Activated CD8-positive, alpha-beta T cell treated with anti-CD3 and anti-CD28 coated beads for 36 hours (primary cell): ENCODE measurements at places on chromosomes 6 and 20. TPM values are rescaled to one million over a fixed set of nuclear protein-coding genes. Genes with fewer than 3 reads are reported as not detected.

- H3K27me3 ChIP-seq: peaks cover 14% of the 10 kb centered on the region
- no peak overlapping the region for H3K27ac ChIP-seq
- no peak for DNase-seq
- H3K4me1 ChIP-seq: no peaks in the 10 kb centered on the region
Measured at GRCh38 chr6:159390381-159390780, 221.2 kb downstream of the FNDC1 start.

GRCh38 chr6:20838113-20838512 lies 303.9 kb downstream of the CDKAL1 start:
- H3K4me3 ChIP-seq: no peak overlapping the region
- peaks cover 40% of the 10 kb centered on the region for H3K4me1 ChIP-seq
- DNase-seq: no peak
- no peaks in the 10 kb centered on the region for H3K27me3 ChIP-seq
- H3K27ac ChIP-seq: no peak overlapping the region
- H3K36me3 ChIP-seq: peaks cover 8% of the 10 kb centered on the region

- H3K4me3 ChIP-seq: no peak overlapping the region
- no peaks in the 10 kb centered on the region for H3K36me3 ChIP-seq
- H3K27me3 ChIP-seq: no peaks in the 10 kb centered on the region
Measured at GRCh38 chr6:126909493-126909892, 209.0 kb upstream of the RSPO3 start.

DNA sequence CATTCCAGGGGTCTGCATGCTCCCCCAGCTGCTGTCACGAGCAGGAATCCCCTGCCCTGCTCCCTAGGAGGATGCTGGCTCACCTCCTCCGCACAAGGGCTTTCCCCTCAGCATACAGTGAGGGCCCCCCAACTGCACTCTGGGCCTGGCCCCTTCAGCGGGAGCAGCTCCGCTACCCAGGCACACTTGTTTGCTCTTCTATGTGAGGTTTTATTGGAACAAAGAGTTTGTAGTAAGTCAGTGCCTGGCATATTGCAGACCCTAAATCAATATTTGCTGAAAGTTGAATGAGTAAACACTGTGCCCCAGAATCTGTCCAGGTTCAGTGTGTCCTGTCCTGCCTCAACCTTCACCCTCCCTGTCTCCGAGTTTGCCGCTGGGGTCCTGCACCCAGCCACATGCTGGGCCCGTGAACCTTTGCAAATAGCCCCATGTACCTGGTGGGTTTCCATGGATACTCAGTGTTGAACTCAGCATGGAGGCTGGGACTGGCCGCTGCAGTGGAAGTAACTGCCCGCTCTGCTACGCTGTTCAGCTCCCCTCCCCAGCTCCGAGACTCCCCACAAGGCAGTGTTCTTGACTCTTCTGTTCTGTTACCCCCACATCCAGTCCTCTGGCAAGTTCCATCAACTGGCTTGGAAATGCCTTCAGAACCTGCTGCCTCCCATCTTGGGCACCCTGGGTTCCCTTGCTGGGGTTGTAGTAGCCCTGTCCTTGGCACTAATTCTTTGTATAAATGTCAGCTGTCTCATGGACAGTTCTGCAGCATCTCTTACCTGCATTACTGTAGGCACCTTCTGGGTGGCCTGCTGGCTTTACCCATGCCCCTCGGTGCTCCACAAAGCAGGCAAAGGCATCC lies 15.7 kb downstream of the SLC22A1 start:
- DNase-seq: no peak
- H3K4me3 ChIP-seq: no peak overlapping the region
- H3K27ac ChIP-seq: no peak overlapping the region
- H3K4me1 ChIP-seq: peaks cover 10% of the 10 kb centered on the region

- no peak overlapping the region for H3K4me3 ChIP-seq
- H3K4me1 ChIP-seq: peaks cover 5% of the 10 kb centered on the region
- no peak for DNase-seq
Measured at GRCh38 chr6:136361787-136362186, 72.1 kb upstream of the BCLAF1 start.

- H3K27ac ChIP-seq: no peak overlapping the region
- DNase-seq: peak; percentile 52
- H3K4me3 ChIP-seq: no peak overlapping the region
- H3K4me1 ChIP-seq: peaks cover 2% of the 10 kb centered on the region
- H3K36me3 ChIP-seq: no peaks in the 10 kb centered on the region
Measured at GRCh38 chr20:64161356-64162238, 2.7 kb upstream of the MYT1 start.

DNA sequence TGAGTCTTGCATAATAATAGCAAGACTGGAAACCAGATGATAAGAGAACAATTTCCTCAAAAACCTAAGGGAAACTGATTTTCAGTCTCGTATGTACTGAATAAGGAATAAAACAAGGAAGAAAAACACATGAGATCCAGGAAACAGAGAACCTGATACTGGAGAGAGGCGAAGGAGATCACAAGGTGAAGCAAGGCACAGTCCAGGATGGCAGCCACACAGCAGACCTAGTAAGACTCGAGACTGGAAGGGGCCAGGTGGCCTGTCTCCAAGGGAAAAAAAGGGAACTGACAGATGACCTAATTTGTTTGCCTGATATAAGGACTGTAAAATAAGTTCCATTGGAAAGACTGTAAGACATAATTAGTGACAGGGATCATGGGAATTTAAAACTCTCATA lies 71.1 kb downstream of the TASP1 start:
- H3K4me3 ChIP-seq: no peak overlapping the region
- H3K27ac ChIP-seq: no peak overlapping the region
- DNase-seq: no peak
- H3K27me3 ChIP-seq: no peaks in the 10 kb centered on the region

- H3K27ac ChIP-seq: no peak overlapping the region
- DNase-seq: no peak
- no peaks in the 10 kb centered on the region for H3K36me3 ChIP-seq
- H3K4me3 ChIP-seq: no peak overlapping the region
- peaks cover 9% of the 10 kb centered on the region for H3K27me3 ChIP-seq
Measured at GRCh38 chr20:10079964-10080363, 45.2 kb downstream of the ANKEF1 start.

- peaks cover 55% of the 10 kb centered on the region for H3K4me1 ChIP-seq
- H3K36me3 ChIP-seq: peaks cover 3% of the 10 kb centered on the region
- no peak overlapping the region for H3K4me3 ChIP-seq
- no peaks in the 10 kb centered on the region for H3K27me3 ChIP-seq
Measured at GRCh38 chr6:37524970-37525318, 25.3 kb upstream of the CCDC167 start.

DNA sequence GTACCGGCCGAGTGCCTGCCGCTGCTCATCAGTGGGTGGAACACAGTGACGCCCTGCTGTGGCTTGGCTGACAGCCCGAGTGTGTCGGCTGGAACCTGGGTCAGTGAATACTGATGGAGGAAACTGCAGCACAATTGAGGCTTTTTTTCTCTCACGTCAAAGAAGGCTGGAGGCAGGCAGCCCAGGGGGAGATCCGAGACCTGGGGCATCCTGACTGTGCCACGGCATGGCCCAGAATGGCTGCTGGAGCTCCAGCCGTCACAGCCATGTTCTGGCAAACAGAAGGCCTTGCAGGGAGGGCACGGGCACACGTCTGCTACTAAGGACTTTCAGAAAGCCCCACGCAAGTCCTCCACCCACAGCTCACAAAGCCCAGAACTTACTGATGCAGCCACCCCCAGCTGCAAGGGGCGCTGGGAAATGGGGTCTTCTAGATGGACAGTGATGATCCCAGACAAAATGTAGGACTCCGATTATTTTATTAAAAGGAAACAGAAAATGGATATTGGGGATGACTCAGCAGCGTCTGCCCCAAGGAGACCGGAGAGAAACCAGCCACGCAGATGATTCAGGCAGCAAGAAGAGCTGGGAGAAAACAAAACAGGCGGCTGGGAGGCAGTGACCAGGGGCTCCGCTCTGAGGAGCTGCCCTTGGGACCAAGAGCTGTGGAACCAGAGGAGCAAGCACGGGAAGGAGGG lies 140.0 kb downstream of the TAF4 start:
- no peak overlapping the region for H3K4me3 ChIP-seq
- H3K27ac ChIP-seq: no peak overlapping the region
- H3K27me3 ChIP-seq: no peaks in the 10 kb centered on the region

GRCh38 chr6:89361171-89361570 lies 8.6 kb upstream of the UBE2J1 start:
- H3K27ac ChIP-seq: peak overlapping the region; percentile 75
- H3K4me1 ChIP-seq: peaks cover 48% of the 10 kb centered on the region
- H3K4me3 ChIP-seq: no peak overlapping the region
- no peak for DNase-seq
- H3K36me3 ChIP-seq: peaks cover 2% of the 10 kb centered on the region

- H3K36me3 ChIP-seq: no peaks in the 10 kb centered on the region
- peaks cover 4% of the 10 kb centered on the region for H3K4me1 ChIP-seq
- peaks cover 4% of the 10 kb centered on the region for H3K27me3 ChIP-seq
- no peak overlapping the region for H3K27ac ChIP-seq
Measured at GRCh38 chr20:62232770-62233645, 5.3 kb upstream of the OSBPL2 start.

GRCh38 chr20:34794006-34794585 lies 31.4 kb downstream of the NCOA6 start:
- H3K27me3 ChIP-seq: no peaks in the 10 kb centered on the region
- no peak overlapping the region for H3K4me3 ChIP-seq

DNA sequence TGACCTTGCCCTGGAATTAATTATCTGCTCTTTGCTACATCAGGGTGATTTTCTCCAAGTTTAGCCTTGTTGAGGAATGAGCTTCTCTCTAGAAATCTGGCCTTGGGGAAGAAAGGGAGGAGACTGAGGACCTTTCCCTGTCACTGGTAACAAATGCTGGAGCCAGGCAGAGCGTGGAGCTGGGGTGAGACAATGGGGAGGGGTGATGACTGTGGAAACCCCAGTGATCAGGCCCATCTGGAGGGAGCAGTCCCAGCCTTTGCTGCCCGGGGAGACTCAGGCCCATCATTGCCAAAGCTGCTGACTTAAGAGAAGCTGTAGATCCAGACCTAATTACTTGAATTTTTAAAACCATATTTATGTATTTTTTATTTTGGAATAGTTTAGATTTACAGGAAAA lies 31.3 kb downstream of the BCAS4 start:
- peaks cover 8% of the 10 kb centered on the region for H3K36me3 ChIP-seq
- H3K4me3 ChIP-seq: no peak overlapping the region
- H3K27ac ChIP-seq: peak overlapping the region; percentile 16

- no peaks in the 10 kb centered on the region for H3K27me3 ChIP-seq
- H3K36me3 ChIP-seq: no peaks in the 10 kb centered on the region
- H3K4me3 ChIP-seq: no peak overlapping the region
- DNase-seq: no peak
- no peaks in the 10 kb centered on the region for H3K4me1 ChIP-seq
Measured at GRCh38 chr6:10310826-10311225, 104.0 kb downstream of the TFAP2A start.

GRCh38 chr6:94478133-94479005 lies 1059.0 kb upstream of the EPHA7 start:
- H3K36me3 ChIP-seq: no peaks in the 10 kb centered on the region
- no peaks in the 10 kb centered on the region for H3K4me1 ChIP-seq
- H3K4me3 ChIP-seq: no peak overlapping the region
- H3K27me3 ChIP-seq: no peaks in the 10 kb centered on the region

- peaks cover 2% of the 10 kb centered on the region for H3K27me3 ChIP-seq
- no peak overlapping the region for H3K27ac ChIP-seq
- H3K4me3 ChIP-seq: no peak overlapping the region
- no peaks in the 10 kb centered on the region for H3K4me1 ChIP-seq
Measured at GRCh38 chr6:145275019-145275418, 460.3 kb downstream of the EPM2A start.

DNA sequence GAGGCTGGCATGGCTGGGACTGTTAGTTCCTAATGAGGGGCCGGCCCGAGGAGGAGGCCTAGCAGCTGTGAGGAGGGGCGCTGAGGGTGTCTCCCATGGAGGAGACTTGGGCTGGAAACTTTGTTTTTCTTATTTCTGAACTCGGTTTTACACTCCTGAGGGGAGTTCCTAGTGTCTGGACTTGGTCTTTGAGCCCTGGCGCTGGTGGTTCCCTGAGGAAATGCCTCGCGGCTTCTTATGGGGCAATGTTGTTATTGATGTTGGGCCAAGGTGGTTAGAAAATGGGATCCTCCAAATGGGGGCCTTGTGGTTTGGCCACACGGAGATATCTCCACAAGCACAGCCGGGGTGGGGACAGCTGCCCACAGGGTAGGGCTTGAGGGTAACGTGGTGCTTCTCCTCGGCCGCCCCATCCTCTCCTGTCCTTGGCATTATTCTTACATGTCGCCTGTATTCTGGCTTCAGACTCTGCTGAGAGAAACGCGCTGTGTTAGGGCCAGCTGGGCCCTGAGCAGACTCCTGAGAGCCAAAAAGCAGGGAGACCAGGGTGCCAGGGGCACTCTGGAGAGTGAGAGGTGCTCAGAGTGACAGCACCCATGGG lies 136.9 kb downstream of the FOXO3 start:
- DNase-seq: no peak
- no peaks in the 10 kb centered on the region for H3K27me3 ChIP-seq
- no peak overlapping the region for H3K4me3 ChIP-seq
- no peak overlapping the region for H3K27ac ChIP-seq
- H3K4me1 ChIP-seq: no peaks in the 10 kb centered on the region

DNA sequence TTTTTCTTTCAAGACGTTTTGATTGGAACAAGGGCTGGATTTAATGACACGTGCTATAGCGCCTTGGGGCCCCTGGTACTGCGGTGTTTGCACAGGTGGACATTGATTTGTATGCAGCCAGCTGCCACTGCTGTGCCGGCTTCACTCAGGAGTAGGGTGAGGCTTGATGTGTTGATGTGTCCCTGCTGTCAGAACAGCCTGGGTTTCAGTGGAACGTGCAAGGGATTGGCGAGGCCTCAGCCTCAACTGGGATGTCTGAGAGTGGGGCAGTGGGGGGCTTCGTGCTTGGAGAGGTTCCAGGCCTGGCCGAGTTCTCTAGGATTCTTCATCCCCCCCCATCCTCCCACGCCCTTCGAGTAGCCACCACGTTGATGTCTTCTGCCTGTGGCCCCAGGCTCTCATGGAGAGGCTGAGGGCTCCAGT lies 23.0 kb downstream of the PYGB start:
- peaks cover 22% of the 10 kb centered on the region for H3K36me3 ChIP-seq
- DNase-seq: no peak
- no peak overlapping the region for H3K27ac ChIP-seq
- no peak overlapping the region for H3K4me3 ChIP-seq

DNA sequence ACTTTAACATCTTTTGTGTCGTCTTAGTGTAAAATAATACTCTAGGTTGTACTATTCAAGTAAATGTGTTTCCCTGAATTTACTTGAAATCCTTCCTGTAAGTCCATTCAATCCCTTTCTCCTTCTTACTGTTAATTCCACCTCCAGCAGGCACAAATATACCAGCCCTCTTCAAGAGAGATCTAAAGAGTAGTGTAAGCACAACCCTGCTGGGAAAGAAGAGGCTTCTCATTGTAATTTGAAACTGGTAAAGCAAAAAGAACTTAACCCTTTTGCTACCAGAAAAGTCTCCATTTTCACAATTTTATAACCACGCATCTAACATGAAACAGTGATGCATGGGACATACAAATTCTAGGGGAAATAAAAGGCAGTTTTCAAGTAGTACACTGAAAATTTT lies at the start of gene BMP5:
Gene BMP5 (minus strand): TSS at position 191 of the 400 bp plus-strand sequence. CDS start 725 bp downstream, outside the sequence.
- no peaks in the 10 kb centered on the region for H3K27me3 ChIP-seq
- no peaks in the 10 kb centered on the region for H3K4me1 ChIP-seq
- no peak within 1 kb of the TSS for H3K4me3 ChIP-seq
- no peak for DNase-seq
- no peaks in the 10 kb centered on the region for H3K36me3 ChIP-seq

HMGN3 gene
- total RNA-seq: 45.6 TPM

FARS2 gene
- 18.5 TPM for total RNA-seq

EPPIN gene
- total RNA-seq: not detected

OR2B6 gene
- not detected for total RNA-seq

PBOV1 gene
- total RNA-seq: not detected

SLC17A5 gene
- total RNA-seq: 5.0 TPM

IP6K3 gene
- total RNA-seq: not detected

PAX1 gene
- total RNA-seq: not detected

RBPJL gene
- total RNA-seq: not detected

CST5 gene
- total RNA-seq: not detected

ZNF318 gene
- 13.5 TPM for total RNA-seq

ENPP5 gene
- total RNA-seq: 0.68 TPM
